ENCODE measurements at places on chromosomes 7 and 10. TPM values are rescaled to one million over a fixed set of nuclear protein-coding genes. Genes with fewer than 3 reads are reported as not detected.

CFTR gene
- not detected for total RNA-seq

NEBL gene
- total RNA-seq = not detected

GOLGA7B gene
- total RNA-seq = not detected

LIPJ gene
- total RNA-seq = not detected

EPDR1 gene
- total RNA-seq = 5.2 TPM

NOLC1 gene
- total RNA-seq = 31.9 TPM

RABGEF1 gene
- total RNA-seq = 70.8 TPM

SPDYE5 gene
- not detected for total RNA-seq

TFEC gene
- 0.51 TPM for total RNA-seq

DNA2 gene
- 5.2 TPM for total RNA-seq

TUBB8 gene
- not detected for total RNA-seq

UTF1 gene
- total RNA-seq = not detected

AKR1C8 gene
- total RNA-seq = not detected

KIAA1549 gene
- 4.2 TPM for total RNA-seq
